ENCODE measurements at places on chromosomes 3 and 15. TPM values are rescaled to one million over a fixed set of nuclear protein-coding genes. Genes with fewer than 3 reads are reported as not detected.

The XCR1 gene
- total RNA-seq, result not detected

The PLA2G4D gene
- total RNA-seq, result not detected

GRCh38 chr3:156682501-156682900, 8.1 kb downstream of the TIPARP start:
- DNase-seq, result no peak

DNA sequence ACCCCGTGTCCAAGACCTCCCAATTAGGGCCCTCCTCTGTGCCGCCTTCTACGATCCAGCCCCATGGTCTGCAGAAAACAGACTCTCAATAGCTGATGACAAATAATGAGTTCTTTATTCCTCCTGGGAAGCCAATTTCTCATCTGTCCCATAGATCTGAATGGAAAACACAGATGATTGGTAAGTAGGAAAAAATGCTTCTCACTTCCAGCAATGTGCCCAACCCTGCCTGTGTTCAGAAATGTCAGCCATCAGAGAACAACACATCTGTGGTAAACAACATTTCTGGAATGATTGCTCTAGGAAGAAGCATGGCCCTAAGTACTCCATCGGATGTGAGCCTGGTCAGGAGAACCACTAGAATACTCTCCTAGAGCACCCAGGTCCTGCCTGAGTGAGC, 240.5 kb upstream of the HES1 start:
- DNase-seq, result no peak

DNA sequence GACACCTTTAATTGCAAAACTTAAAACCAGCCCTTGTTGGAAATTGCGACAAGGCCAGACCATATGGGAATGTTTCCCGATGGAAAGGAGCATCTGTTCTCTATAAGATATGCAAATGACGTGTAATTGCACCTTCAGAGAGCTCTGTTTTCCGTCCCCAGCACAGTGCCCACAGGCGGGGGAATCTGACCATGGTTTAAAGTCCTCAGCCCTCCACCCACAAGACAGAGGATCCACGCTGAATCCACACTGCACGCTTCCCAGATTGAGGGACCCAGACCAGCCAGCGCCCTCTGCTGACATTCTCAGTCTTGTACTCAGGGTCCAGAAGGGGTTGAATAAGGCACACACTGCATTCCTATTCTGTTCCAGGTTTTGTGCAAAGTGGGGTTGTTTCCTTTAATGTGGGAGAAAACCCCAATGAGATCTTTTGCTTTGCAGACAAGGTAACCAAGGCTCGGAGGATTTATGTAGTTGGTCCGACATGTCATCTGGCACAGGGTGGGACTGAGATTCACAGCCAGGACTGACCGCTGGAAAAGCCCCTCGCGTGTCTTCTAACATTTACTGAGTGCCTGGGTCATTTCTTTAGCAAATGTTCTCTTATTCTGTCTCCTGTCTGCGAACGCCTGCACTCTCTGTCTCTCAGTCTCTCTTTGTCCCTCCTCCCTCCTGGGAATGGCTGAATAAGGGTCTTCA, 36.8 kb upstream of the KLHL25 start:
- peak; percentile 84 for DNase-seq

DNA sequence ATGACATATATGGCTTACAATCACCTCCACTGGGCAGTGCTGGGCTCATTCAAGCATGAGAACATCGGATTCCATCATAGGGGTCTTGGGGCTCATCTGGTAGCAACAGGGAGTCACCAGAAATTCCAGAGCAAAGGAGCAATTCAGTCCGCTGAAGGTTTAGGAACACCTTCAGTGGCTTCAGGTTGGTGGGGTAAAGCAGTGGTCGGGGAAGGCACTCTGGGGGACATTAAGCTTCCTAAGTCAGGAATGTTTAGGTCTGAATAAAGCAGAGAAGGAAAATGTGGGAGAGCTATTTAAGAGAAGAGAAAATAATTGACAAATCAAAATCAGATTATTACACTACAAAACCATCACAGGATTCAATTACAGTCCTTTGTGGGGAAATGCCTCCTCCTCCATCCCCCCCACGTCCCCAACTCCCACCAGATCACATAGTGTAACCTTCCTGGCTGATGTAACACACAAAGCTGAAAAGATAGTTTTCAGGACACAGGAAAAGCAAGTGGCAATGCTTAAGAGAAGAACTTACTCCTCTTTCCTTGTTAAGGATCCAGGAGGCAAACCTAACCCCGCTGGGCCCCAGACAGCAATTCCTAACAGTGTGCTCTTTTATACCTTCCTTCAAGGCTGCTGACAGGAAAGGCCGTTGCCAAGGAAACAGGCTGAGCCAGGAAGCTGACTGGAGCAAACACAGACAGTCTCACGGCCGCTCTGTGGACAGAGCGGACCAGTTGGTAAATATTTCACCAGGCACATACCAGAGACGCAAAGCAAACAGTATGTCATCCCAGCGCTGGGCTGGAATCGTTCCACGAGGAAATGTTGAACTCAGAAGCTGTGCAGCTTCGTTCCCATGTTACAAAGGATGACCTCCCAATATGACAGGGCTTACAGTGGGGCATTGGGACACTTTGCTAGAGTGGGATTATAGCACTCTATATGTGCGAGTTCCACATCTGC, 57.5 kb upstream of the LMCD1 start:
- DNase-seq, result peak; percentile 17

DNA sequence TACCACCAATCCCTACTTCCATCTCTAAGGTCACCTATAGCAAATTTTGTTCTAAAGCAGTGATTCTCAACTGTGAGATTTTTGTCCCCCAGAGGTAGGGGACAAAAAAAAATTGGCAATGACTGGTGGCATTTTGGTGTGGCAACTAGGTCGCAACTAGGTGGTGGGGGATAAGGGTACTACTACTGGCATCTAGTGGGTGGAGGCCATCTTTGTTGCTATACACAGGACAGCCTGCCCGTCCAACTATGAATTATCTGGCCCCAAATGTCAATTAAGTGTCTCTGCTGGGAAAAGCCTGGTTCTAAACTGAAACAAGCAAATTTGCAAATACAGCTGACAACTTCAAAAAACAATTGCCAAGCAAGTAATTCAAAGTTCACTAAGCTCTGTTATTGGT, 1.4 kb downstream of the MTMR10 start:
- DNase-seq, result no peak

- no peak for DNase-seq
Observed at GRCh38 chr3:634511-634910, 437.9 kb downstream of the CHL1 start.

GRCh38 chr15:91872356-91873137, 19.0 kb downstream of the SLCO3A1 start:
- DNase-seq, result no peak

- DNase-seq, result peak; percentile 41
Observed at GRCh38 chr3:183824761-183825455, 469 bp downstream of the MAP6D1 start.

DNA sequence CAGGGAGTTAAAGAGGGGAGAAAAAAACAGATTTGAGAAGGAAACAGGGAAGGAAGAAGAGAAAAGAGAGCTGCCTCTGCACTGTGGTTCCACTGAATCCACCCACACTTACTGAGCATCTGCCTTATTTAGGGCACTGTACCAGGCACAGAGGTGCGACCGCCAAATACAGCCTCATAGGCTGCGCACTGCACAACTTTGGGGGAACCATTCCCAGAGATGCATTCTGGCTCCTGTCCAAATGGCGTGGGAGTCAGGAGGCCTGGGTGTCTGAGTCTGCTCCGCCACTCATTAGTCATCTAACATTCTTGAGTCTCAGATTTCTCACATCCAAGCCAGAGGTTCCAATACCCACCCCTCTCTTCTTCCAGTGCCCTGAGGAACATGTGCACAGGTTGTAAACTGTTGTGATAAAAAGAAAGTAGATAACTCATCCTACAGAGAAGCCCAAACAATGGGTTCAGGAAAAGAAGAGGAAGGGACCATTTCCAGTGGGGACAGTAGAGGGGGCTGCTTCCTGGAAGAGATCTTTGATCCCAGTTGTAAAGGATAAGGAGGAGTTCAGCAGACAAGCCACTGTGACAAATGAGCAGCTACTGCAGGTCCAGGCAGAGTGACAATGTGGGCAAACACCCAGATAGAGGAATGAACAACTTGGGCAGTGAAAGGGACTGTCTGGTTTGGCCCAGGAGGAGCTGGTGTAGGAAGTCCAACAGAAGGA, 254.6 kb downstream of the UACA start:
- no peak for DNase-seq

DNA sequence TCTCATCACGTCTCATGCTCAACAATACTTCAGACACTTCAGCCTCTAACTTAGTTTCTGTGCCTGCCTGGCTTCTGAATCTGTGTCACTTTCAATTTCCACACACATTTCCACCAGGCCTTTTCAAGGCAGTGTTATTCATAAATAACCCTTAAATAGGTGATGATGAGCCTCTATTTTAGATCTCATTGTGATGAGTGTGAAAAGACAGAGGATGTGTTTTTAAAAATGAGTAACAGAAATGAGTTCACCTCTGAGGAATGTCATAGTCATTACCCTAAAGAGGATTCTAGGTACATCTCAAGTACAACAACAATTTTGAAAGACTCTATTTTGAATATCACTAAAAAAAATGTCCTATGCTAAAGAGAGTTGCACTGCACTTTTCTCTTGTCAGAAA, 64.6 kb downstream of the STAC start:
- no peak for DNase-seq

DNA sequence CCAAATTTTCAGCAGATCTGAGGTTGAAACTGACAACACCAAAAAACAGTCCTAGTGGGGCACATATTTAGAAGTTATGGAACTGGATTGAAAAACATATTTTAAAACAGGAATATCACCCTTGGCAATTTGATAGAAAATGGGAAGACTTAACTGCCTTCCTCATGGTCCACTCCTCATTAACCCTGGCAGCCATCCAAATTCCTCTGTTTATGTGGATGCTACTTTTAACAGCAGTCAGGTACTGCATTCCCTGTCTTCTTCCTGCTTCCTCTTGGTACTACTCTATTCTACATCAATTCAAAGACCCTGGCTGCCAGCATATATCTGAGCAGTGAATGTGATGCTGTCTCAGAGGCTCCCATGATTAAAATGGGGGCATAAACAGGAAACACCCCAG, 54.3 kb downstream of the PDE8A start:
- no peak for DNase-seq

DNA sequence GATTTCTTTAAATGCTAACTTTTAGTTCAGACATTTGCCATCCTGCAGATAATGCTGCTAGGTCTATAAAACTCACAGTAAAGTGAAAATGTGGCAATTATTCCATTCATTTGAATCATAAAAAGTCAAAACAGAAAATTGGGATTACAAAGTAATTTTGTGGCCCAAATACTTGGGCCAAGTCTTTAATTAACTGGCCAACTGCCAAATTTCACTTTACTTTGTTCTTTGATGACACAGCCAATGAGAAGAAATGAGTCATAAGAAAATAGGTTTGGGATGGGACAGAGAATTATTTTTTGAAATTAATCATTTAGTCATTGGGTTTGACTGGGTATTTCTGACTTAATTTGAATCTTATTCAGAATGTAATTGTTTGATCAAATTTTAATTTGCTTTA, 89.8 kb upstream of the SLC2A2 start:
- DNase-seq, result no peak
